IMR-90 (cell line): ENCODE measurements at places on chromosomes 7 and 10. TPM values are rescaled to one million over a fixed set of nuclear protein-coding genes. Genes with fewer than 3 reads are reported as not detected.

GRCh38 chr10:124126145-124126982, 33.0 kb upstream of the CHST15 start:
- no peak for DNase-seq
- H3K27ac ChIP-seq = no peak overlapping the region
- no peaks in the 10 kb centered on the region for H3K27me3 ChIP-seq

- H3K4me1 ChIP-seq = no peaks in the 10 kb centered on the region
- no peak overlapping the region for H3K4me3 ChIP-seq
- H3K36me3 ChIP-seq = peaks cover 9% of the 10 kb centered on the region
- no peak overlapping the region for H3K27ac ChIP-seq
- DNase-seq = no peak
These were observed 8.1 kb upstream of the RABGEF1 start for GRCh38 chr7:66732439-66732838.

DNA sequence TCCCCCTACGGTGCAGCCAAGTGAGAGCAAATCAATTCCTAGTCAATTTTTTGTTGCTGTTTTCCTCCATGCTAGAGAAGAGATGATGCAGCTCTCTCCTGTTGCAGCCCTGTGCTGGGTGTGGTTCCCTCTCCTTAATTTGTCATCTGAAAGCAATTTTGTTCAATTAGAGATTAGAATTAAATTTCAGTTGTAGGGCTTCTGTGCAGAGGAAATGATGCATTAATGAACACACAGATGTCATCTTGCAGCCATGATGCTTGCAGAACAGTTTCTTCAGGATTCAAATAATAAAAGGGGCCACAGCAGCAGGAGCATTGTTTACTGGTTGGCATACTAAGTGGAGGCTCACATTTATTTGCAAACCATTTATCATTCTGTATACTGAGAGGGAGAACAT, 266.0 kb downstream of the AUTS2 start:
- H3K4me3 ChIP-seq = no peak overlapping the region
- H3K4me1 ChIP-seq = no peaks in the 10 kb centered on the region
- DNase-seq = no peak
- H3K27me3 ChIP-seq = no peaks in the 10 kb centered on the region
- no peak overlapping the region for H3K27ac ChIP-seq

GRCh38 chr7:27897001-27897400, 157.0 kb downstream of the TAX1BP1 start:
- no peak overlapping the region for H3K4me3 ChIP-seq
- peak; percentile 52 for DNase-seq
- peaks cover 12% of the 10 kb centered on the region for H3K4me1 ChIP-seq
- H3K27ac ChIP-seq = no peak overlapping the region

- H3K27me3 ChIP-seq = no peaks in the 10 kb centered on the region
- H3K4me3 ChIP-seq = no peak overlapping the region
- peaks cover 6% of the 10 kb centered on the region for H3K4me1 ChIP-seq
- peaks cover 5% of the 10 kb centered on the region for H3K36me3 ChIP-seq
- no peak overlapping the region for H3K27ac ChIP-seq
These were observed 104.5 kb downstream of the PIP4K2A start for GRCh38 chr10:22609719-22610465.

DNA sequence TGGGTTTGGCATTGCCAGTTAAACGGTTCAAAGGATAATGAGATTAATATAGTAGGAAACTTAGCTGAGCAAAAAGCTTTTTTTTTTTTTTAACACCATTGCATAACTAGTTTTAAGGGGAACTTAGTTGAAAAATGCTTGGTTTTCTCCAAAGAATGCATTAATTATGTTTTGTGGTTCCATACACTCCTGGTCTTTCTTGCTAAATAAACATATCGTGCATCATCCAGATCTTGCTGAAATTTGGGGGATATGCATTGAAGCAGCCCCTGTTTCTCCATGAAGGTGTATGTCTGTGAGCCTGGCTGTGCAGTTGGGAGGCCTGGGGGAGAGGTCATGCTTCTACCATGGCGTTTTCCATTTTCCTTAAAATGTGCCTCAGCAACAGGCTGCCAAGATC, 558.2 kb upstream of the GALNT17 start:
- no peak for DNase-seq
- H3K27me3 ChIP-seq = no peaks in the 10 kb centered on the region
- no peaks in the 10 kb centered on the region for H3K4me1 ChIP-seq
- no peaks in the 10 kb centered on the region for H3K36me3 ChIP-seq
- H3K4me3 ChIP-seq = no peak overlapping the region

GRCh38 chr7:154390961-154391360, 338.8 kb downstream of the DPP6 start:
- no peaks in the 10 kb centered on the region for H3K36me3 ChIP-seq
- no peak for DNase-seq
- H3K4me1 ChIP-seq = no peaks in the 10 kb centered on the region
- no peak overlapping the region for H3K27ac ChIP-seq

DNA sequence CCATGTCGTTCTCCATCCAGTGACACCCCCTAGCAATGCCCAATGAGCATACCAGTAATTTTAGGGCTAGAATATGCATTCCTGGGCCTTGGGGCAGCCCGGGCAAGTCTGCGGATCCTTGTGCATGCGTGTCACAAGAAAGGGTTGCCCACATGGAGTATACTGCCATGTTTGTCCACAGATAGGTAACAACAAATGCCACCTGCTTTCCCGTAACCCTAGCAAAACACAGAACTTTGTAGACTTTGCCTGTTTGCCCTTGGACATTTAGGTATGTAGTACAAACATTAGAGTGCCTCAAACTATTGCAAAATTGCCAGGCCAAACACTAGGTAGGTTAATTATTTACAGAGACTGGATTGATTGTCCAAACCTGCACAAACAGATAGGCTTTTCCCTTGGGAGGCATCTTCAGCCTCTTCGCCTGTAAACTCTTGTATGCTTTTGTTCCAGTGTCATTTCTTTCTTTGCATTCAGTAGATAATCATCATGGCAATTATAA, 117.0 kb downstream of the ADCY1 start:
- H3K4me1 ChIP-seq = peaks cover 11% of the 10 kb centered on the region
- H3K27ac ChIP-seq = no peak overlapping the region
- H3K4me3 ChIP-seq = no peak overlapping the region

- no peak overlapping the region for H3K4me3 ChIP-seq
- H3K27me3 ChIP-seq = peaks cover 5% of the 10 kb centered on the region
- no peaks in the 10 kb centered on the region for H3K36me3 ChIP-seq
- no peaks in the 10 kb centered on the region for H3K4me1 ChIP-seq
These were observed 202.8 kb upstream of the MKLN1 start for GRCh38 chr7:131124867-131125266.

DNA sequence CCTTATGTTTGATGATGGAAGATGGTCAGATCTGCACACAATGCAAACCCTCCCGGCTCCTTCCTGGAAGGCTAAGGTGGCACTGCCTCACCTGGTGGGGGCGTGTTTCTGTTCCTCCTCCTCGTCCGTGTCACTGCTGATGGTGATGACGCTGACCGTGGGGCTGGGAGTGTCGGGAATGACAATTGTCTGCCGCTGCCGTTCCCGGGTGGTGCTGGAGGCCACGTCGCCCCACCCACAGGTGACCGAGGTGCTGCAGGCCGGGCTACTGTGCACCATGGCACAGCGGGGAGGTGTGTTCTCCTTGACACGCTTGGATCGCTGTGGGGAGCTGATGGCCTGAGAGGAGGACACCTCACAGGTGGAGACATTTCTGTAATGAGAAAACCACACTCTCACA, 73.1 kb downstream of the CLEC2L start:
- H3K4me3 ChIP-seq = no peak overlapping the region
- peaks cover 2% of the 10 kb centered on the region; the same call in 1 of the 2 replicates for H3K4me1 ChIP-seq
- no peak overlapping the region for H3K27ac ChIP-seq
- H3K36me3 ChIP-seq = peaks cover 73% of the 10 kb centered on the region
- DNase-seq = no peak

- H3K27me3 ChIP-seq = no peaks in the 10 kb centered on the region
- H3K4me3 ChIP-seq = no peak overlapping the region
- peaks cover 4% of the 10 kb centered on the region; the same call in 1 of the 2 replicates for H3K4me1 ChIP-seq
- DNase-seq = peak; percentile 86
These were observed 50.1 kb upstream of the TMEM72 start for GRCh38 chr10:44860811-44861736.

GRCh38 chr10:125407557-125407956, 247.2 kb upstream of the CTBP2 start:
- no peak overlapping the region for H3K27ac ChIP-seq

DNA sequence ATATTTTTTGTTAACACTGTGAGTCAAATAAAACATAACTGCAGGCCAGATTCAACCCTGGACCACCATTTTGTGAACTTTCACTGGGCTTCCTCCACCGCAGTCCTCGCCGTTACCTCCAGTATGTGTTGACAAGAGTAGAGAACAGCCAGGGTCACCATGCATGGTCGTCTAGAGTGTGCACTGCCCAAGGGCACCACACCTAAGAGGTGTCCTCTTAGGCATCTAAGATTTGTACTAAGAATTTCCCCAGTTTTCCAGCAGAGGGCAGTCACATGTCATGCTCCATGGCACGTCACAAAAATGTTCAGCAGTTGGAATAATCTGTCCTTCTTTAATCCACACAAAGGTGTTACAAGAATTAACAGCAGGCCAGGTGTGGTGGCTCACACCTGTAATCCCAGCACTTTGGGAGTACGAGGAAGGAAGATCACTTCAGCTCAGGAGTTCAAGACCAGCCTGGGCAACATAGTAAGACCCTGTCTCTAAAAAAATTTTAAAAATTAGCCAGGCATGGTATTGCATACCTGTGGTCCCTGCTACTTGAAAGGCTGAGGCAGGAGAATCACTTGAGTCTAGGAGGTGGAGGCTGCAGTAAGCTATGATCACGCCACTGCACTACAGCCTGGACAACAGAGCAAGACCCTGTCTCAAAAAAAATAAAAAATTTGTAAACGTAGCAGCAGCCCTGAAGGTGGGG, 71.2 kb upstream of the FOXK1 start:
- H3K4me3 ChIP-seq = no peak overlapping the region
- peak; percentile 69 for DNase-seq

GRCh38 chr7:26658389-26659084, 205.9 kb downstream of the SKAP2 start:
- H3K27me3 ChIP-seq = peaks cover 2% of the 10 kb centered on the region
- H3K27ac ChIP-seq = no peak overlapping the region
- no peak overlapping the region for H3K4me3 ChIP-seq
- no peak for DNase-seq
- H3K36me3 ChIP-seq = no peaks in the 10 kb centered on the region

DNA sequence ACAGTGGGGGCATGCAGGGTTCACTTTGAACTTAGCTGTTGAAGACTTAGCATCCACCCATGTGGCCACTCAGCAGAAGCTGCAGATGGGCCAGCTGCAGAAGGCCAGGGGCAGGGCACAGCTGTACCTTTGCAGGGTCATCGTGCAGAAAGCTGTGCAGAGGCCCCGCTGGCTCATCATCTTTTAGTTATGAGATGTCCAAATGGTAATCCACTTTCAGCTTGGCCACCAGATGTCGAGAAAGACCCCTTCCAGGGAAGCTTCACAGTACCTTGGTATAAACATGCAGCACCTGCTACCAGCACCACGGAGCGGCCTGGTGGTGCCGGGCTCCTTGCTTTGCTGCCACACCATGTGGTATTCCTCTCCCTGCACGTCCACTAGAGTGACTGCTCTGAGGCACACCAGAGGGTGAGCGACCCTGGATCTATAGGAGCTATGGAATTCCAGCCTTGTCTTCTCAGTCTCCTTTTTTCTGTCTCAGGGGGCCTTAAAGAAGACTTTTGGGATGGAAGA, 74.2 kb upstream of the LAMB4 start:
- no peaks in the 10 kb centered on the region for H3K36me3 ChIP-seq
- H3K4me1 ChIP-seq = no peaks in the 10 kb centered on the region
- H3K4me3 ChIP-seq = no peak overlapping the region
- no peak for DNase-seq

GRCh38 chr10:112376396-112376790, 2.5 kb downstream of the ACSL5 start:
- no peak overlapping the region for H3K4me3 ChIP-seq
- H3K36me3 ChIP-seq = no peaks in the 10 kb centered on the region; the same call in 1 of the 2 replicates
- no peaks in the 10 kb centered on the region for H3K27me3 ChIP-seq

DNA sequence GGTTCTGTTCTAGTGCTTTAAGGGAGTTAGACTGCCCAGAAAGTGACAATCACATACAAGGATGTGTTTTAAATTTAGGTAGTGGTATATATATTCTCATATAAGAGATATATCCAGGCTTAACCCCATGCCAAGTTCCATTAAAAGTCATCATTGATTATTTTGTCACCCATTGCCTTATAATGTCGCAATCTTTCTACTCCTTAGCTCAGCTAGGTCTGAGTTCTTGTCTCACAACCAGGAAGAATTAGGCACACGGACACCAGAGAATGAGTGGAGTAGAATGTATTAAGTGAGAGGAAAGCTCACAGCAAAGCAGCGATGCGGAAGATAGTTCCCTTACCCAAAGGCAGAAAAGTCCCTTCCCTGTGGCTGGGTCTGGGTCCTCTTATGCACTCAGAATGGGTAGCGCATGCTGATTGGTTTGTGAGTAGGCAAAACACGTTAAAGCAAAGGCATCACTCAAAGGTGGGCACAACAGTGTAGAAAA, 197.2 kb upstream of the AHR start:
- no peaks in the 10 kb centered on the region for H3K27me3 ChIP-seq
- DNase-seq = no peak
- H3K27ac ChIP-seq = no peak overlapping the region
- peaks cover 3% of the 10 kb centered on the region for H3K4me1 ChIP-seq
- H3K4me3 ChIP-seq = no peak overlapping the region

GRCh38 chr7:148447221-148447849, 143.2 kb upstream of the C7orf33 start:
- no peaks in the 10 kb centered on the region for H3K4me1 ChIP-seq
- no peaks in the 10 kb centered on the region for H3K27me3 ChIP-seq
- no peak overlapping the region for H3K27ac ChIP-seq

The CLCN1 gene
- total RNA-seq = not detected in 2 replicates

The MACC1 gene
- total RNA-seq = under 0.01 TPM in 2 replicates

The EGFR gene
- total RNA-seq = 60.4 and 63.9 TPM in 2 replicates

The UBTD1 gene
- total RNA-seq = 21.9 TPM in 2 replicates

The KNDC1 gene
- total RNA-seq = 0.18 and 0.56 TPM in 2 replicates

The DENND11 gene
- total RNA-seq = 5.0 TPM in 2 replicates

The HOGA1 gene
- total RNA-seq = 0.36 and 0.56 TPM in 2 replicates

The TMEM236 gene
- total RNA-seq = not detected in 2 replicates
